Dermis blood vessel endothelial cell (primary cell): ENCODE measurements at places on chromosomes 1 and 21. TPM values are rescaled to one million over a fixed set of nuclear protein-coding genes. Genes with fewer than 3 reads are reported as not detected.

- DNase-seq: no peak
Measured at GRCh38 chr1:5381491-5381890, 610.7 kb downstream of the NPHP4 start.

GRCh38 chr1:89624314-89624713 is 8.6 kb upstream of the LRRC8C start:
- DNase-seq: no peak

DNA sequence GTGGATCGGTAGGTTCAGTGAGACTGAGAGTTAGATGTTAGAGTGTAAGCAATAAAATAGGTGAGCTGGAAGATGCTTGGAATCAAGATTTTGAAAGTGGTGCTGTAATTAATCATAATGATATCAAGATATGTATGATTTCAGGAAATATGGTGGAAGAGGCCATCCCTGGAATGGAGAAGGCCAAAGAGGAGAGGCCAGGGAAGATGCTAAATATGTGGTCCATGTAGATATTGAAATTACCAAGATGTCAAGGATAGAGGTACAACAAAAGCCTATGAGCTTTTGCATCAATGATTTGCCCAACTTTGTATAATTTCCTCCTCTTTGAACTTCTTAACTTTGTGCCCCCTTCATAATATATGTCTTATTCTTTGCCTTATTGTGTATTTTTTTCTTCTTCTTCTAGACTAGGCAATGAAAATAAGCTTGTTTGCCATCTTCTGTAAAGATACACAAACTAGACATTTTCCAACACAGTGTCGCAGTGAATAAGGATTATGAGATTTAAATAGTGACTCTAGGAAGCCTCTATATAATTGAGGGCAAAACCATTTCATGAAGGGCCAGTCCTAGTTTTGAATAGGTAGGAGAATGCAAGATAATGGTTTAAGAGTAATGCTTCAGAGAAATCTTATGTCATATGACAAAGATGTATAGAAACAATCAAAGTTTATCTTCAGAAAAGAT is 8.9 kb downstream of the PTGS2 start:
- DNase-seq: no peak

DNA sequence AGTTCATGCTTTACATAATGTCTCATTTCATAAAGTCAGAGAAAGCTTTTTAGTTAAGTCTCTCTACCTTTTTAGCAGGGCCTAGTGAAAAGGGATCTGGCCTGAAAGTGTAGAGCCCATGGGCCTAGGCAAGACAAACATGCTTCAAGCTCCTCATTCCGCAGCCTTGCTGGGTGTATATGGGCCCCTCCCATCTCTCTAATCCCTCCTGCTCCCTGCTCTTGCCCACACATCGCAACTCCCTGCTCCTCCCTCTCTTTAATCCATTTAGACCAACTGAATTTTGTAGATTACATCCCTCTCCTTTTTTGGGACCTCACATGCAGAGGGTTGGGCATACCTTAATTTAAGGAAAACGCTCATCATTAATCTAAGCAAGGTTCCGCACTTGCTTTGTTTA is 42.3 kb upstream of the CCDC190 start:
- no peak for DNase-seq

DNA sequence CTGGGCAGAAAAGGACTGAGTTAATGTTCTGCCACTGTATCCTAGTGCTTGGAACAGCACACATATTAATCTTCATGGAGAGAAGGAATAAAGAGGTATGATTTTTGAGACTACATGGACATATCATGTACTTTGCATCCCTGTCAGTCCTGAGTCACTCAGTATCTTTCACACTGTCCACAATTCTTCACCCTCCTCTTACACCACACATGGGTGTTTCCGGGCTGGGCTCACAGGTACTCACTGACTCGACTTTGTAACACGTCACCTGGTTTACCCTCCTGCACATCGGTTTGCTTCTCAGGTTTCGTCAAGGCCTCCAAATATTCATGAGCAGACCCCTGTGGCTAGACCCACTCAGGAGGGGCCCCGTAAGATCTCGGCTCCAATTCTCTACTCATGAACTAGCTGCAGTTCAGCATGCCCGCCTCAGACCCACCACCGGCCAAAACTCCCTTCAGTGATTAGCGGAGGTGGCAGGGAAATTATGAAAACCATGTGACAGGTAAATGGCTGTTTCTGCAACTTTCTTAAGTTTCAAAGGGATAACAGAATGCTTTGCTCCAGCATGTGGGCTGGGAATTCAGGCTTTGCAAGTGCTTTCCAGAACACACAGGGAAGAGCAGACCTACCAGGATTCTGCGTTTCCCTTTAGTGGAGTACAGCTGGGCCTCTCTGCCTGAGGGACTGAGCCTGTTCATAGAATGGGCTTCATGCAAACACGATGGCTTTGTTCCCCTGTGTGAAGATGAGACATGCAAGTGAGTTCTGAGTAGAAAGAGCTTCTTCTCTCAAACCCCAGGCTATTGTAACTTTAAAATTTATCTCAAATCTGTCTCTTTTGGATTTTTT is 31.3 kb upstream of the TRABD2B start:
- no peak for DNase-seq

DNA sequence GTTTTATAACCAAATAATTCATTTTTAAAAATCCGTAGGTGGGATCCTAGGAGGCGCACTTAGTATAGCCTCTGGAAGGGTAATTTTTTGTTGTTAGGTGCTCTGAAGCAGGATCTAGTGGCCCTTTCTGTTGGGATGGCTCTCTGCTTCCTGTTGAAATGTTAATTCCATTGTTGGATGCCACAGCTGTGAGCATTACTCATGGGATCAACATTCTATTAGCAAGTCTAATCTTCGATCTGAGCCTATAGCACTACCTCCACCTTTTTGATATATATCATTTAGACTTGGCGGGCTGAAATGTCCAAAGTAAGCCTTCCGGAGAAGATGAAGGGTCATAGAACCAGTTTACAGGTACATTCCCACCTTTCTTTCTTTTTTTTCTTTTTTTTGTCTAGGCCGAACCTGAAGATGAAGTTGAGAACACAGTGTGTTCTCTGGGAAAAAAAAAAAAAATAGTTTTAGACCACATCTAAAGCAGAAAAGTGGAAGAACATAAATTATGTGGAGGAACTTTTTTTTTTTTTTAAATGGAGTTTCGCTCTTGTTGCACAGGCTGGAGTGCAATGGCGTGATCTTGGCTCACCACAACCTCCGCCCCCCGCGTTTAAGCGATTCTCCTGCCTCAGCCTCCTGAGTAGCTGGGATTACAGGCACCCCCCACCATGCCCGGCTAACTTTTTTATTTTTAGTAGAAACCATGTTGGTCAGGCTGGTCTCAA is 1.4 kb downstream of the CXADR start:
- peak; percentile 79 for DNase-seq

GRCh38 chr1:236185687-236186086 is 43.3 kb downstream of the GPR137B start:
- DNase-seq: no peak

DNA sequence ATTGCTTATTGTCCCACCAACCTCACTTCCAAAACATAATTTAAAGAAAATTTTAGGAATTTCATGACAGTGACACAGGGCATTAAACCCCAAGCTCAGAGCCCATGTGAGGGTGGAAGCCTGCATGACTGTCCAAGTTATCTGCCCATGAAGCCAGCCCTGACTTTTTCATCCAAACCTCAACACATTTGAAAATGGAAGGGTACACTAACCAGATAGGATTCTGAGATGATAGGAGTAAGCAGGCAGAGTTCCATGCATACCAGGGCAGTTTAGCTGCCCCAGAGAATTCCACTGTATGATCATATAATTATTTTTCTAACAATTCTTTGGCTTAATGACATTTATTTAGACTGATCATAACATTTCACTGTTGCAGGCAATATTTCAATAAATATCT is 986.0 kb downstream of the TTLL7 start:
- DNase-seq: no peak

DNA sequence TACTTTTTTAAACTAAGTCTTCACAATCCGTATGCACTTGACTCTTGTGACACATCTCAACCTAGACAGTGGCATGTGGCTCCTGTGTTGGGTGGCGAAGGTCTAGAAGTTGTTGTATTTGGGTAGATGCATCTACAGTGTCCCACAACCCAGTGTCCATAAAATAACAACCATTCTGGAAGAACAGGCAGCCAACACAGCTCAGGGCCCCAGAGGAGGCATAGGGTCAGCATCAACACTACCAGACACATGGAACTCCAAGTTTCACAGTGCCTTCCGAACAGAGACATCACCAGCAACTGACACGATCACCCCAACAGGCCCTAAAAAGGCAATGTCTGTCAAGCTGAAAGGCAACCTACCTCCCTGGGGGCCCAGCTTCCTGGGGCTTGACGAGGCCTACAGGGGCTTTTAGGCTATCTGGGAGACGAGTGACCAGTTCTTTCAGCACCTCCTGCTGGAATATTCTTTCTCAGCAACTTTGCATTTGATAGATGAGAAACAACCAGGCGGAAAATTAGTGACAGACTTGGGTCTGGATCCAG is 5.6 kb downstream of the SH3BP5L start:
- DNase-seq: no peak

DNA sequence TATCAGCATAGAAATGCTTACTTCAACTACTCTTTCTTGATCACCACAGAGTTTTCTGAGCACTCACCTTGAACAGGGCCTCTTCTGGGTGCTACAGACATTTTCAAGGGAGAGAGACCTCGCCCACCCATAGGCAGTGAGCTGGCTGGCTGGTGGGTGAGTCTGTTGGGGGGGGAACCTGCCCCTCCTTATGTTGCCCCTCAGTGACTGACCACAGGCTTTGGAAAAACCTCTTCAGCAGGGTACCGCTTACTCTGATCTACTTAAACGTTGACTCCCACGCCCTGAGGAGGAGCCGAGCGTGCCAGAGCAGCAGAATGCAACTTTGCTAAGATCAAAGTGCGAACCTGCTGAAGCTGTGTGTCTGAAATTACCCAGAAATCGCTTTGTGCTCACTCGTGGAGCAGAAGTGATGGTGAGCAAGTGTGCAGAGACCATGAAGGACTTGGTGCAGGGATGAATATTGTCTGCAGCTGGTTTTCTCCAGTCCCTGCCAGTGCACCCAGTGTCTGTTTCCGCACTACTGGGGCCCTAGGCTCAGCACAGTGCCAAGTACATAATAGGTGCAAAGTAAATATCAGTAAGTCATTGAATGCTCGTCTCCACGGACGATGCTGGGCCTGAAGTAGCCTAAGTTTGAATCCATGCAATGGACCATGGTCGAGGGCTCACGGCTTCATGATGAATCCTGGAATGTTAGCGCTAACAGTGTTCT is 158.7 kb upstream of the IRF2BP2 start:
- DNase-seq: no peak

- peak; percentile 1 for DNase-seq
Measured at GRCh38 chr1:65310078-65310587, 790 bp downstream of the DNAJC6 start.

DNA sequence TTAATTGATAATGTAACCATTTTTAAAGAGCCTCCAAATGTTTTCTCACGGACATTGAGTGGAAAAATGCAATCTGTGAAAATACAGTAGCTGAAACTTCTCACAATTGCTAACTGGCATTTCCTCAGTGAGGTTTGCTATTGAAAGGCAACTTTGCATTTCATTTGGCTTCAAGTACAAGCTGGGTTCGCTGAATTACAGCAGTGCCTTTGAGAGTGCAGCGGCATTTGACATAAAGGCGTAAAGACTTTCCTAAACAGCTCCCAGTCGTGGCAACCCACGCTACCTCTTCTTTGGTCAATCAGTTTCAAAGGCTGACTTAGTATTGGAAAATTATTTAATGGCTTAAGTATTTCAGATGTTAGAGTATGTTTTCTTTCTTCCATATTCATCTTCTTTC is 39.3 kb upstream of the ZBTB18 start:
- DNase-seq: peak; percentile 52

- DNase-seq: no peak
Measured at GRCh38 chr1:180936110-180937011, 23.7 kb downstream of the KIAA1614 start.

- peak; percentile 92 for DNase-seq
Measured at GRCh38 chr21:43902441-43902840, 37.4 kb downstream of the AGPAT3 start.

DNA sequence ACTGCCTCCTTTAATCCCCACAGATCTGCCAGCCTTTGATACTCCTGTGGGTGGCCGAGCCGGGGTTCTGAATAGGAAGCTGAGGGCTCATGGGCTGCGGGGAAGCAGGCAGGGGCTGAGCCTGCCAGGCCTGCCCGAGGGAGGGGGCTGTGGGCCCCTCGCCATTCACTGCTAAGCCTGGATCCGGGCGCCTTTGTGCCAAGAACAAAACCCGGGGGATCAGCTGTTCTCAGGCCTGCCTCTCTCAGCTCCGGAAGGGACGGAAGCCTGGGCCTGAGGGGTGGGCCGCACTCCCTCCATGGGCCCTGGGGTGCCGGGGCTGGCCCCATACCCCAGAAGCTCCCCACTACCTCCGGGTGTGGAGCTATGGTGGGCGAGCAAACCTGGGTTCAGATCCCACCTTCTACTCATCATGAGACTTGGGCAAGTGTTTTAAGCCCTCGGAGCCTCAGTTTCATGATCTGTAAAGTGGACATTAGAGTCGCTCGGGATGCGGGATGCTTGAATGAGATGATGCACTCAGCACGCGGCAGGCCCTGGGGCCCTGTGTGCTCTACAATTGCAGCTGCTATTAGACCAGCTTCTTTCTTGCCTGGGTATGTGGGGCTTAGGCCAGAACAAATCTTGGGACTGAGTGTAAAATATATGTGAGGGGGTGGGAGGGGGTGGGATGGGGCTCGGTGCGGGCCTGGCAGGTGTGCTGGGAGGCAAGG is 19.2 kb upstream of the EPHA2 start:
- no peak for DNase-seq

DNA sequence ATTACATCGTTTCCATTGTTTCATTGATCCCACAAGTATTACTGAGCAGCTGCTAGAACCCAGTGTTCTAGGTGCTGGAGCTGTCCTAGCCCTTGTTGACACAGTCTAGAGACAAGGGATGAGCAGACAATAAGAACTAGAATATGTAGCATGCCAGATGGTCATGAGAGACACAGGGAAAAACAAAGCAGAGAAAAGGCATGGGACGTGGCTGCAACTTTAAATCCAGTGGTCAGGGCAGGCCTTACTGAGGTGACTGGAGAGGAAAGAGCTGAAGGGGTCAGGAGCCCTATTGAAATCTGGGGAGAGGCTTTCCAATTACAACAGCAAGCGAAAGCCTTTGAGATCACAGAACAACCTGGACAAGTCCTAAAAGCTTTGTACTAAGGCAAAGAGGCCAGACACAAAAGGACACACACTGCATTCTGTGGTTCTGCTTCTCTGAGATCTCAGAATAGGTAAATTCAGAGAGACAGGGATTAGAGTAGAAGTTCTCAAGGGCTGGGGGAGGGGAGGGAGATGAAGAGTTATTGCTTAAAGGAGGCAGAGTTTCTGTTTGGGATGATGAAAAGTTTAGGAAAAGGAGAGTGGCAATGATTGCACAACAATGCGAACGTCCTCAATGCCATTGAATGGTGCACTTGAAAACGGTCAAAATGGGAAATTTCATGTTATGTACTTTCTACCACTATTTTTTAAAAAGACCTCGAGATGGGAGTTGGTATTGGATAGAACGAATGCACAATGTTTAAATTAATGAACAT is 467.4 kb upstream of the VAMP3 start:
- DNase-seq: no peak

DYNLT4 gene
- total RNA-seq: 0.14 TPM in 1 of 2 replicates, not detected in the other

BGLAP gene
- total RNA-seq: 0.19 TPM in 1 of 2 replicates, not detected in the other

IL10RB gene
- 55.0 and 55.5 TPM in 2 replicates for total RNA-seq

FHAD1 gene
- under 0.01 and 0.23 TPM in 2 replicates for total RNA-seq

TMEM82 gene
- total RNA-seq: not detected in 2 replicates

SERTAD4 gene
- 1.1 and 3.9 TPM in 2 replicates for total RNA-seq

HSPA6 gene
- total RNA-seq: 0.17 and 0.42 TPM in 2 replicates

PGLYRP4 gene
- total RNA-seq: not detected in 2 replicates

SH2D1B gene
- 0.05 TPM in 1 of 2 replicates, not detected in the other for total RNA-seq

ATF3 gene
- 1.4 and 6.0 TPM in 2 replicates for total RNA-seq
